Dermis microvascular lymphatic vessel endothelial cell (primary cell): ENCODE measurements at places on chromosomes 11 and 22. TPM values are rescaled to one million over a fixed set of nuclear protein-coding genes. Genes with fewer than 3 reads are reported as not detected.

- peak; percentile 34 for DNase-seq
Measured at GRCh38 chr11:57200917-57201316, 19.2 kb downstream of the LRRC55 start.

The OR5I1 gene
- total RNA-seq = not detected in 2 replicates

GRCh38 chr22:26835929-26836528 is 178.6 kb downstream of the MIAT start:
- peak; percentile 41 for DNase-seq

The MS4A8 gene
- not detected in 2 replicates for total RNA-seq

The TCN2 gene
- total RNA-seq = 18.2 and 29.5 TPM in 2 replicates

The SERPING1 gene
- total RNA-seq = 0.51 TPM in 1 of 2 replicates, not detected in the other

The HPX gene
- 0.13 and 0.25 TPM in 2 replicates for total RNA-seq

- no peak for DNase-seq
Measured at GRCh38 chr11:27370374-27370773, 7.4 kb upstream of the CCDC34 start.

DNA sequence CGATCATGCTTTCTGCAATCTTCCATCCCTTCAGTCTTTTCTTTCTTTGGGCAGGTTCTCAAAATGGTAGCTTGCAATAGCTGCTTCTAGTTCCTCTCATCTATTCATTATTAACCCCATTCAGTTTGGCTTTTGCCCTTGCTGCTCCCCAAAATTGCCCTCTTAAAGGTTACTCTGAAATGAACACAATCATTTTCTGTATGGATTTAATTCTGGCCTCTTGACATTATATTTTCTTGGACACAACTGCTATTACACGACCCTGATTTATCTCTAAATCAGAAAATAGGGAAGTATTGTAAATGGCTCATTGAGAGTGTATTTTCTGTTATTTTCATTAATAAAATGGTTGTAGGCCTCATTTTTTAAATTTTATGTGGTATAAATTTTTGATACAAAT is at the start of gene ANGPTL5:
TSS of gene ANGPTL5 (minus strand) at position 101 of the 400 bp plus-strand sequence. CDS start 8,613 bp downstream, outside the sequence.
- DNase-seq = no peak
